NCI-H526 treated with DMSO at 0.1 percent for 48 hours (cell line): ENCODE measurements at places on chromosomes 12 and 14.

GRCh38 chr14:78302841-78303240 lies 132.7 kb downstream of the NRXN3 start:
- no peak for DNase-seq

GRCh38 chr12:11849757-11850504 lies 200.5 kb downstream of the ETV6 start:
- DNase-seq: no peak

GRCh38 chr12:6386491-6386890 lies 2.5 kb downstream of the LTBR start:
- no peak for DNase-seq

DNA sequence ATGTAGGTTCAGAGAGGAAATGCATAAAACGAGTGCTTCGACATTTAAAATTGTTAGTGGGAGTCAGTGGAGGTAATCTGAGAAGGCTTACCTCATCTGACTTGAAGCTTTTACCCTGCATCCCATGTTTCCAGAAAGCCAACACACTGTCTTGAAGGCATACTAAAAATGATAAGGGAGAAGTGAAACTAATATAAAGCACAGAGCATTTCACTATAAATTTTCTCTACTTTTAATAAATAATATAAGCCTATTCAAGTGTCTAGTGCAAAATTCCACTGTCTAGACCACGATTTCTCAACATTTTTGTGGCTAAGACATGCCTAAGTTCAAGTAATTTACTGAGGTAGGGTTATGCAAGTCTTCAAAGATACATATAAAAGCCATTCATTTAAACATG lies 29.1 kb upstream of the CDKL1 start:
- no peak for DNase-seq
